Astrocyte (in vitro differentiated cells and primary cell): ENCODE measurements at places on chromosomes 7 and 10. TPM values are rescaled to one million over a fixed set of nuclear protein-coding genes. Genes with fewer than 3 reads are reported as not detected.

Gene CAMK2B
- 0.18 TPM in 1 of 2 replicates, not detected in the other for total RNA-seq

Gene ZNF804B
- total RNA-seq: not detected in 2 replicates

GRCh38 chr10:451021-451471, 238.4 kb downstream of the DIP2C start:
- peak; percentile 18 for DNase-seq

- DNase-seq: peak; percentile 78
These were observed 14.1 kb downstream of the CRYGN start for GRCh38 chr7:151425670-151426440.
